NCI-H2081 (cell line): ENCODE measurements at places on chromosomes 3 and 15.

DNA sequence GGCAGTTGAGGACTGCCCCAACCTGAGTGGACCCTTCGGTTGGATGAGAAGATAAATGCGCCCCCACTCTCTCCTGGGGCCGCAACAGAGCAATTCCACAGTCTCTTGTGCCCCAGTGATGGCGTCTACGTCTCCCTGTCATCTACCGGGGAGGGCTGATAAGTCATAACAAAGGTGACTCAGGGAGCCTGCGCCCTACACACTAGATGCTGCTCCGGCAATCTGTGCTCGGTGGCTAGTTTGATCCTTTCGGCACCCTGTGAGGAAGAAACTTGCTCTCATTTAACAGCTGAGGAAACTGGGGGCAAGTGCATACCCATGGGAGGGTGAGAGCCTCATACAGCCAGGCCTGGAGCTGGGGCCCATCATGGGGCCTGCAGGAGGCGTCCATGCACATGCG, 14.1 kb upstream of the SEMA3F start:
- no peak for DNase-seq

DNA sequence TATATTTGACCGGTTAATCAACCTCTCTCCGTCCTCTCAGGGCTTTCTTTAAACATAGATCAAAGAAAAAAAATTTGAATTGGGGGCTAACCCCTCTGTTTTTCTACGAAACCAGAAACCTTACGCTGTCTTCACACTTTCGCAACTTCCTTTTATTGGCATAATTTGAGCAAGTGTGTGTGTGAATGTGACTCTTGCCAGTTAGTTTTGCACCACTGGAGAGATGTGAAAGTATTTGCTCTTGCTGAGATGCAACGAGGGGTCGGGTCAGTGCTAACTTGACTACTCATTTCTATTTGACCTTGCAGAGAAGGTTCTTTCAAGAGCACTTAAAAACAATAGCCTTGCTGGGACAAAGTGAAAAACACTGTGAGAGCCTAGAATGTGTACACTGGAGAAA, 81.2 kb downstream of the FAM43A start:
- DNase-seq, result no peak

- DNase-seq, result no peak
These were observed 21.0 kb upstream of the CYP11A1 start for GRCh38 chr15:74388363-74388951.

- no peak for DNase-seq
These were observed 874 bp upstream of the ERC2 start for GRCh38 chr3:56469141-56469540.

DNA sequence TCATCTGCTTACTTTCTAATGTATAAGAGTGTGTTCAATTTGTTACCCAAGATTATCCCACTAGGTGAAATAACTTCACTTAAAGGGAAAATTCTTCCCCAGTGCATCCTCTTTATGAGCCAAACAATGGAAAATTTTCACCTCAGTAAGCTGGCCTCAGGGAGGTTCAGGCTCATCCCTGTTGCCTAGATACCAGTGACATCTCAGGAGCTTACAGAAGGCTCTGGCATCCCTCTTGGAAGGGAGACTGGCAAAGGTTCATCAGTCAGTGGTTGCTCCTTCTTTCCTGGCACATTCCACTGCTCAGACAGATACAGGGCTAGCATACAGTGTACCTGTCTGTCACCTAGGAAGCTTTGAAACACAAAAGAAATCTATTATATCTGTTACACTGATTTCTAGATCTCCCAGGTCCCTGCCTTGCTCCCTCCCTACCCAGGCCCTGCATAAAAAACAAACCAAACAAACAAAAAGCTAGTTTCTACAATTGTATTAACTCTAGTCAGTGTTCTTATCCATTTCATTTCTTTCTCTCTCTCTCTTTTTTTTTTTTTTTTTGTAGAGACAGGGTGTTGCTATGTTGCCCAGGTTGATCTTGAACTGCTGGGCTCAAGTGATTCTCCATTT, 1.7 kb downstream of the IP6K2 start:
- DNase-seq, result peak; percentile 3

GRCh38 chr3:121690777-121691405, 30.2 kb upstream of the HCLS1 start:
- no peak for DNase-seq

DNA sequence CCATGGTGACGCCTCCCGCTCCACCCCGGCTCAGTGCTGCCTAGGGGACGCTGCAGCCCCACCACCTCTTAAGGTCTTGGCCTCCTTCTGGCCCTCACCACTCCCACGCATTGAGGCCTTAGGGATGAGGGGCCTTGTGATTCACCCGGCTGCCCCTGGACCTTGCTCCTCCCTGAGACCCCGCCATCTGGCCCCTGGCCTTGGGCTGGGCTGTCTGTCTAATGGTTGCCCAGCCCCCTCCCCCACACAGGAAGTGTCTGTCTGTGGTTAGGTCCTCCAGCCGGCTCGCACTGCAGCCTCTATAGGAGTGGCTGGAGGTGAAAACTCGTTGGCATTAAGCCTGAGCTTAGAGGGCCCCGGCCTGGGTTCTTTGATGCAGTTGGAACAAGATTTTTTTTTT, 21.5 kb upstream of the MTHFS start:
- no peak for DNase-seq

- no peak for DNase-seq
These were observed 529.5 kb downstream of the NTRK3 start for GRCh38 chr15:87727073-87727472.

- DNase-seq, result no peak
These were observed 177.2 kb downstream of the TP63 start for GRCh38 chr3:189808246-189809007.

- DNase-seq, result peak; percentile 27
These were observed 27.0 kb downstream of the HMCES start for GRCh38 chr3:129305592-129306091.

DNA sequence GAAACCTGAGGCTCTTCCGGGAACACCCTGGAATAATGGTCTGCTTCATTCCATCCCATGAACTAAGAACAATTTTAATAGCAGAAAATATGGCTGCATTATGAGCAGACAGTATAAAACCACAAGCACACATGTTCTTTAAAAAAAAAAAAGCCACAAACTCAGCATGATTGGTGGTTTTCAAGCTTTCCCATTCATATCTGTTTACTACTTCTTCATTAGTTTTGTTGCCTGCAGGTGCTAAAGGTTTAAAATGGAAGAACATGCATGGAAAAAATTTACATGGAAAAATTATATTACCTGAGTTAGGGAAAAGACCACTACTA, 137.9 kb upstream of the HES1 start:
- DNase-seq, result no peak

DNA sequence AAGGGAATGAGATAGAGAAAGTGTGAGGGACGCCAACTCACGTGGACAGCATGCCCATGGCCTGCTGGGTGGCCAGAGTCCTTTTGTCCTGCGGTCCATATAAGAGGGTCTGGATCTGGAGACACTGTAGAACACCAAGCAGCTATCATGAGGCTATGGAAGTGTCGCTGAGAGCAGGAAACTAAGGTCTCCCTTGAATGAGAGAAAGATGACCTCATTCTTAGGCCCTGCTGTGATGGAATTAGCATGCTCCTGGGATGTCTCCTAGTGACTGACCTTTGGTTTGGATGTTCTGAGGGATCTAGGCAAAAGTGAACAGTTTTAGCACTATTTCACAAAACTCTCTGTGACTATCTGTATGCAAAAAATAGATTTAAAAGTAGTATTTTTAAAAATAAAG, 34.4 kb downstream of the SYNM start:
- no peak for DNase-seq

DNA sequence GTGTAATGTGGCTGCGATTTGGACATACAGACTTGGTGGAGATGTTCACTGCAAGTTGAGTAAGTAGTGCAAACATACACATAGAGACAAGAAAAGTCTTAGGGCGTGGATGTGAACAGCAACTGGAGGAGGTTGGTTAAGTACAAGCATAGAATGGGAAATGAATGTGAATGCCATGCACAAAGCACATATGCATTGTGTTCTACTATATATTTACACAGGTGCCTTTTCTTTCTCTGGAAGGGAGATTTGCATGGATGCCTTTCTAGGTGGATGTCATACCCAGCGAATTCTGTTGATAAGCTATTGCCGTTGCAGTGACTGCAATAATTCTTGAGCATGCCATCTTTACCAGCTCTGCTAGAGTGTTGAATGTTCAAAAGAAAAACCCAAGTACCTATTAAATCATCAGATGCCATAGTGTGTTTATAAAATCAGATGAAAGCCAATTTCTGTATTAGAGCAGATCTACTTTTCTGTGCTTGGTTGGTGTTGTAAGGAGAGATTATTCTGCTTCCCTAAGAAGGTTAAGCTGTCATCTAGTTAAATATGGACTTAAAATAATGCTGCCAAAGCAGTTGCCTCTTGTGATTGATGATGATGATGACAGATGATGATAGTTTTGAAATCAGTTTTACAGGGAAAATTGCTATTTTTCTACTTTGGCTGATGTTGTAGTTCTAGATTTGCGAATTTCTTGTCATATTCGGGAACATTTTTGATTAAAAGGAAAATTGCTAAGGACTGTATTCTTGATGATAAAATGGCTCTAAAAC, 148.4 kb downstream of the CNTN4 start:
- DNase-seq, result peak; percentile 46

DNA sequence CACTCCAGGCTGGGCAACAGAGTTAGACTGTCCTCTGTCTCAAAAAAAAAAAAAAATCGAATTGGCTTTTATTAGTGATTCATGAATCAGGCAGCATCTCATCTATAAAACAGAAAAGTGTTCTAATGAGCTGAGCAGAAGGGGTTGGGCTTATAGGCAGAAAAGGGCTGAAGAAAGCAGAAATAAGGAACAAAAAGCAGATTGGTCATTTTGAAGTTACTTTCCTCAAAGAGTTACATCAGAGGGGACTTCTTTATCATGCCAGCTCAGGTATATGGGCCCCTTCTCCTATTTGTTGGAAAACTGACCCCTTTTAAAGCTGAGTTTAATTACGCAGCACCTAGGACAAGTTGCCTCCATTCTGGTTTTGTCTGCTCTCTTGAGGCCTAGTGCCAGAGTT, 722 bp upstream of the POGLUT1 start:
- no peak for DNase-seq

GRCh38 chr3:156577736-156578135, 22.8 kb upstream of the SSR3 start:
- no peak for DNase-seq

DNA sequence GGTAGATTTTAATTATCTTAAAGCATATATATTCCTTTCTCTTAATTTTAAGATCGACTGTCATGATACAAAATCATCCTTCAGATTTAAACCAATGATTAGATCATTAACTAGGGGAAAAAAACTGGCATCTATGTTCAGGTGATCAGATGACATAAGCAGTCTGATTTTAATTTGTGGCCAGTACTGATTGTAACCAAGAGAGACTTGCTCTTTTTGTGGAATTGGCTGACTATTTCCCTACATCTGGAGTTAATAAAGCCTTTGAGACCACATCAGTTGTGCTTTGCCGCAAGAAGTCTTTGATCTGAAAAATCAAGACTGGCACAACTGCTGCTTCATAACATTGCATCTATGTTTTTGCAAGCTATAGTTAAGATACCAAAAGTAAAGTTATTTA, 148.4 kb upstream of the CGNL1 start:
- peak; percentile 15 for DNase-seq

DNA sequence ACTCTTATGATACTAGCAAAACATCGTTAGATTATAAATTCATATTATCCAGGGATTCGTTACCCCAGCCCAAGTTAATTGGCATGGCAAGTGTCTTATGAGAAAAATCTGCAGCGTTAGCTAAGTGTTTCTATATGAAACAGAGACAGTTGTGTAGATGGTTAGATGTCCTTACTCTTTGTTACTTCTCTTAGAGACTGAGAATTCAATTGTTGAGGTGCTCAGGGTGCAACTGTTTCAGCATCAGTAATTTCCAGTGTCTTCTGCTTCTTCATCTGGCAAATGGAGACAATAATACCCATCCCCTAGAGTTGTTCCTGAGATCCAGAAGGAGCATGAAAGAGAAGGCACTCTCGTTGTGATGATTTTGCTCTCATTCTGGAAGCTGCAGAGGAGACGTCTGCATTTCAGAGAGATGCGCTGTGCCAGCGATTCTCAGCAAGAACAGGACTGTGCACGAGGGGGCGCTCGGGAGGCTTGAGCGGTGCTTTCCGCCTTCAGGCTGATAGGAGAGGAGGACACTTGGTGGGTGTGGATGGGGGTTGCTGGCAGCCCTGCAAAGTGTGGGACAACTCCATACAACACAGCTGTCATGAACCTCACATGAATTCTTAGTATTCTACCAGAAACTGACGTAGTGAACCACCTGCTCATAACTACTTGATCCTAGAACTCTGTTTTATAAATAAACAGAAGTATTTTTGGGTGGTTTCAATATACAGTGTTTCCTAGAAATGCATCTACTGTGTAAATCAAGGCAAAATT, 39.7 kb upstream of the SPSB4 start:
- peak; percentile 78 for DNase-seq

- DNase-seq, result no peak
These were observed 63.2 kb downstream of the PDZRN3 start for GRCh38 chr3:73561494-73561893.

DNA sequence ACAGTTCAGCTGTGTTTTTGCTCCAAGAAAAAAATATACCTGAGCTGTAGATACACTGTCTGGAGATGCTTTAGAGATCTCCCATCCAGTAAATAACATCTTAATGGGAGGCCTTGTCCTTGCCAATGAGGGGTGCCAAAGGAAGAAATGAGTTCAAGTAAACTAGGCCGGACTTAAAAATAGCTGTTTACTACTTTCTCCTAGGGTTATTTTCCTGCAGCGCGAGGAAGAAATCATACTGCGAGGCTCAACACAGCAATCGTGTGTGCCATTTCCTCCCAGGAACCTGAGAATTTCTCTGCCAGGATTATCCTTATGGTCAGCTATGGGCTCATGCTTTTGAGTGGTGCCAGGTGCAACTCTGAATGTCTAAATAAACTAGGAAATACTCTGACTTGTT, 71.9 kb downstream of the CMTM8 start:
- no peak for DNase-seq

DNA sequence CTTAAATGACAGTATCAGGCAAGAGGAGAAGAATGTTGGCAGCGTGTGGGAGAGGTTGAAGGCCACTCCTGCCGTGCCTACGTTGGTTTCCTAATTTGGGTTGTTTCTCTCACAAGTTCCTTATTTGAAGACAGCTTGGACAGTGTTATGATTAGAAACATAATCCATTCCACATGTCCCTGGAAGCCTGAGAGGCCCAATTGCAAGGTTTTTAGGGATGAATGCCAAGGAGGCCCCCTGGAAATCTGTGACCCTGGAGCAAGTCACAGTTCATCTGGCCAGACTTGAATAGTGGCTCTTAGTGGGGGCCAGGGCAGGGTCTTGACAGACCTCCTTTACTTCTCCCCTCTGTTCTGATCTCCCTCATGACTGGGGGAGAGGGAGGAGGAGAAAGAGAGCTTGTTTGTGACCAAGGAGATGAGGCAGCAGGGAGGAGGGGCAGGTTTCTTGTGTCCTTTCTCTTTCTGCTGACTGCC, 584.4 kb upstream of the TBL1XR1 start:
- DNase-seq, result no peak

GRCh38 chr15:91953432-91953831, 99.9 kb downstream of the SLCO3A1 start:
- DNase-seq, result no peak

- DNase-seq, result peak; percentile 19
These were observed 108.3 kb downstream of the IQSEC1 start for GRCh38 chr3:12964711-12965612.

- DNase-seq, result no peak
These were observed 115.5 kb downstream of the NFKBIZ start for GRCh38 chr3:101964861-101965260.
